Stimulated activated CD8-positive, alpha-beta memory T cell treated with anti-CD3 and anti-CD28 coated beads, Interleukin-4, amount 100 ng/mL, for 1 hour (primary cell): ENCODE measurements at places on chromosomes 4 and X.

GRCh38 chrX:150060406-150060805 lies 122.1 kb upstream of the EOLA2 start:
- no peak for DNase-seq

DNA sequence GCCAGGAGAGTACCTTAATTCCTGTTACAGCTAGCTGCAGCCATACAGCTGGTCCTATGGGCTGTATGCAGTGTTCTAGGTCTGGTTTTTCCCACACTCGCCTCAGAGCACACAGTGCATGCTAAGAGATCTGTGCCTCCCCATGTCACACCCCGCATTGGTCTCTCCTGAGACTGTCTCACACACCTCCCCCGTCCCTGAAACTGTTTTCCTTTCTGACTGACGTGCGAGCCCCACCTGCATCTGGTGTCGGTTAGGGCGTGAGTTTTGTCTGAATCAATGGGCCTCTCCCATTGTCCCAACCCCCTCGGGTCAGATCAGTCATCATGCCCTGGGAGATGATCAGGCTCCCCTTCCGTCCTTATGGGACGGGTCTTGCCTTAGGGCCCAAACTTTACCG lies 3.4 kb upstream of the UGT8 start:
- no peak for DNase-seq

DNA sequence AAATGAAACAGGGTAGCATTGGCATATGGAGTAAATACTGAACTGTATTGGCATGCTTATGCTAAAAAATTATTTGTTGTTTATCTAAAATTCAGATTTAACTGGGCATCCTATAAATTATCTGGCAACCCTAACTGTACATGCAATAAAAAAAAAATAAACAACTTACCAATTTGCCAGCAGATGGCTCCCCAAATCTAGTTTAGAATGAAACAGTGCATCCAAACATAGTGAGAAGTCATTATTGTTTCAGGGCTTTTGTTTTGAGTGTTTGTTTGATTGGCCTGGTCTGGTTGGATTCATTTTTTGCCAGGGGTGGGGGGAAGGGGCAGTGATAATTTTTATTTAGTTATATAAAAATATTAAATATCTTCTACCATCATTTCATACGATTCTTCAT lies 12.8 kb upstream of the NSUN7 start:
- no peak for DNase-seq

DNA sequence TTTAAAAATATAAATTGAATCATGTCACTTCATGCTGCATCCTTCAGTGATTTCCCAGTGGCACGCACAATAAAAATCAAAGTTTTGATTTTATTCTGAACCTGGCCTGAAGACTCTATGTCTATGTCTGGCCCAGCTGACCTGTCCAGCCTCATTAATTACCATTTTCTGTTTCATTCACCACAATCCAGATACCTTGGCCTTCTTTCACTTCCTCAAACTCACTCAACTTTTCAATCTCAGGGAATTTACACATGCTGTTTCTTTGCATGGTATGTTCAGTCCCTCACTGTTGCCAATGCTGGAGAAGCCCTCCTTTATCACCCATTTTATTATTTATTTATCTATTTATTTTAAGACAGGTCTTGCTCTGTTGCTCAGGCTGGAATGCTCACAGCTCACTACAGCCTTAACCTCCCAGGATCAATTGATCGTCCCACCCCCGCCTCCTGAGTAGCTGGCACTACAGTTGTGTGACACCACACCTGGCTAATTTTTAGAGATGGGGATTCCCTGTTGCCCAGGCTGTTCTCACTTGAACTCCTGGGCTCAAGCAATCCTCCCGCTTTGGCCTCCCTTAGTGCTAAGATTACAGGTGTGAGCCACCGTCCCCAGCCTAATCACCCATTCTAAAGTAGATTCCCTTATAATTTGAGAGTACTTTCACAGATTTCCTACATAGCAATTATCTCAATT lies 43.1 kb downstream of the ZGRF1 start:
- no peak for DNase-seq

- DNase-seq, result no peak
Observed at GRCh38 chr4:177041356-177041755, 248.6 kb upstream of the VEGFC start.

DNA sequence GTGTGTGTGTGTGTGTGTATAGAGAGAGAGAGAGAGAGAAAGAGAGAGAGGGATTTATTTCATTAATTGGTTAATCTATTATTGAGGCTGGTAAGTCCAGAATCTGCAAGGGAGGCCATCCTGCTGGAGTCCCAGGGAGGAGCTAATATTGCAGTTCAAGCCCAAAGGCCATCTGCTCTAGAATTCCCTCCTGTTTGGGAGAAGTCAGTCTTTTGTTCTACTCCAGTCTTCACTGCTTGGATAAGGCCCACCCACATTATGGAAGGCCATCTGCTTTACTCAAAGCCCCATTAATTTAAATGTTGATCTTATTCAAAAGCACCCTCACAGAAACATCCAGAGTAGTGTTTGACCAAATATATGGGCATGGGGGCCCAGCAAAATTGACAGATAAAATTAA lies 317.5 kb upstream of the RASGEF1B start:
- DNase-seq, result no peak

GRCh38 chrX:150842198-150842685 lies 56.2 kb downstream of the CD99L2 start:
- DNase-seq, result no peak

DNA sequence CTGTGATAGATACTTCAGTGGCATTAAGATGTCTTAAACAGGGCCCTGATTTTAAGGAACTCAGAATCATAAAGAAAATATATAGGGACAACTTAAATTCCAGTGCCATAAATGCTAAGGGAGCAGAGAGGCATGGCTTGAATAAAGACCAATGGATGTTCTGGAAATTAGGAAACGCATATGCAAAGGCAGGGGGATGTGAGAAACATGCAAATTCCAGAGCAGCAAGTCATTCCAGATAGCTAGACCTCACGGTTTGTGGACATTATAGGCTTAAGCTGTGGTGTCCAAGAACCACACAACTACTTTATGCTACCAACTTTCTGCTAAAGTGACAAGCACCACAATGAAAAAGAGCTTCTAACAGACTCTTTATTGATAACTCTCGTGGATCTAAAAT lies 132.6 kb upstream of the ANK2 start:
- DNase-seq, result no peak

DNA sequence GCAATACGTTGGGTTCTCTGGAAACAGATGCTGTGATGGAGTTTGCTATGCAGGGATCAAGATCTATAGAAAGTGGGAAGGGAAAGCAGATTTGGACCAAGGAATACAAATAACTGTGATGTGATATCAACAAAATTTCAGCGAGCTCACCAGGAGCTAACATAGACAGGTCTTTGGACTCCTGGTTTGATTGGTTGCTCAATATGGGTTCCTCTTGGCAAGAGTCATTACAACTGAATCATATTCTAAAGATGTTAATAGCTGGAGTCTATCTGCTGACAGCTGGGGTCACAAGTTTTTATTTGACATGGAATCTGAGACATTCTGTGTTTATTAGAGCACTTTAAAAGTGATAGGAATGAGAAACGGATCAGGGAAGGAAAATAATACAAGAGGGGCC lies 637.6 kb upstream of the GNPDA2 start:
- DNase-seq, result no peak

- DNase-seq, result no peak
Observed at GRCh38 chr4:161101881-161102280, 1061.9 kb downstream of the FSTL5 start.

GRCh38 chr4:137471895-137472294 lies 60.4 kb downstream of the PCDH18 start:
- DNase-seq, result no peak

DNA sequence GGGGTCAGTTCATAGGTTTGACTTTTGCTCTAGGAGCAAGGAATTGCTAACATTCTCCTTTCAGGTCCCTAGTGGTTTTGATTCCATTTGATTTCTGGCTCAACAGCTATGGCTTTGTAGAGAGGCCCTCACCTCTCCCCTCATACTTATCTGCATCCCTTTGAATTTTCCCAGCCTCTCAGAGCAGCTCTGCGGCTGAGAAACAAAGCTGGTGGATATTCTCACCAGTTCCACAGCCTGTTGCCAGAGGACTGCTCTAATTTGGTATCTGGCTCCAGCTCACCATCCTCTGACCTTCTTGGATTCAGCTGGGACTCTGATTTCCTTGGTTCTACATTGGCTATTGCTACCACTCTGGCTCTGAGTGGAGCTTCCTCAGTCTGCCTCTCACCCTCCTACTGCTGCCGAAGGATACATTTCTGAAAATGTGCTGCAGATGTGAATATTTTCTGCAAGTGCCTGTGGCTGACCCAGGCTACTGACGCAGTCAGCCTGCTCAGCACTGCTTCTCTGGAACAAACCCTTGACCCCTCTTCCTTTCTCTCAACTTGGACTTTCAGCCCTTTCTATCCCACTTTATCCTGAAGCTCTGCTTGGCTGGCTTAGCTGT lies 110.9 kb upstream of the ENPEP start:
- DNase-seq, result no peak

DNA sequence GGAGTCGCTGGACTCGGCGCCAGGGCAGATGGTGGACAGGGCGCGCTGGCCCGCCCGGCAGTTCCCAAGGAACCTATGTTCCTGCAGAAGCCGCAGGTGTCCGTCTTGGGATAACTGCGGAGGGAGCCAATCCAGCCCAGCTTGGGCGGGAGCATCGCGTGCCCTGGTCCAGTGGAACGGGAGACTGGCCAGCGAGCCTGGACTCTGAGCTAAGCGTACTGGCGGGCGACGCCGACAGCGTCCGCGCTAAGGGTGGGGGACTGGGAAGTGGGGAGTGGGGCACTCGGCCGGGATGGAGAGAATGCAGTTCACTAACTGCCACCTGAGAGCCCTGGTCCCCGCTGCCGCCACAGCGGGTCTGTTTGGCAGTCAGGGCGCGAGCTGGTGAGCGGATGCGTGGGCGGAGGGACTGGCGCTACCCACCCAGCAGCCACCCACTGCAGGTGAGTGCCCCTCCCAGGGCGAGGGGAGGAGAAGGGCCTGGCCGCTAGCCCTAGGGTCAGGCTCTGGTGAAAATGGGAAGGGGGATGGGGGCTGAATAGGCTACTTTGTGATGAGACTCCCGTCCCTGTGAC lies 1.3 kb upstream of the MAMLD1 start:
- DNase-seq, result no peak

GRCh38 chrX:129690435-129690834 lies 35.7 kb upstream of the APLN start:
- no peak for DNase-seq

GRCh38 chr4:143140696-143141095 lies 44.0 kb upstream of the USP38 start:
- no peak for DNase-seq

- DNase-seq, result no peak
Observed at GRCh38 chrX:47206316-47206715, 12.2 kb upstream of the CDK16 start.
